ENCODE measurements at places on chromosomes 7 and 10. TPM values are rescaled to one million over a fixed set of nuclear protein-coding genes. Genes with fewer than 3 reads are reported as not detected.
A peak's percentile ranks its signal among the peaks of the same experiment; 100 is the strongest.

- no peaks in the 10 kb centered on the region for H3K27me3 ChIP-seq
- H3K27ac ChIP-seq = no peak overlapping the region
- no peaks in the 10 kb centered on the region for H3K4me1 ChIP-seq
- no peaks in the 10 kb centered on the region for H3K36me3 ChIP-seq
These were observed 142.9 kb downstream of the NOC3L start for GRCh38 chr10:94219829-94220228.

- peaks cover 60% of the 10 kb centered on the region for H3K36me3 ChIP-seq
- no peak overlapping the region for H3K4me3 ChIP-seq
- no peak for DNase-seq
- peak overlapping the region; percentile 5 for H3K27ac ChIP-seq
- peaks cover 7% of the 10 kb centered on the region for H3K4me1 ChIP-seq
- H3K27me3 ChIP-seq = no peaks in the 10 kb centered on the region
These were observed 18.0 kb downstream of the WDR37 start for GRCh38 chr10:1074052-1074747.

DNA sequence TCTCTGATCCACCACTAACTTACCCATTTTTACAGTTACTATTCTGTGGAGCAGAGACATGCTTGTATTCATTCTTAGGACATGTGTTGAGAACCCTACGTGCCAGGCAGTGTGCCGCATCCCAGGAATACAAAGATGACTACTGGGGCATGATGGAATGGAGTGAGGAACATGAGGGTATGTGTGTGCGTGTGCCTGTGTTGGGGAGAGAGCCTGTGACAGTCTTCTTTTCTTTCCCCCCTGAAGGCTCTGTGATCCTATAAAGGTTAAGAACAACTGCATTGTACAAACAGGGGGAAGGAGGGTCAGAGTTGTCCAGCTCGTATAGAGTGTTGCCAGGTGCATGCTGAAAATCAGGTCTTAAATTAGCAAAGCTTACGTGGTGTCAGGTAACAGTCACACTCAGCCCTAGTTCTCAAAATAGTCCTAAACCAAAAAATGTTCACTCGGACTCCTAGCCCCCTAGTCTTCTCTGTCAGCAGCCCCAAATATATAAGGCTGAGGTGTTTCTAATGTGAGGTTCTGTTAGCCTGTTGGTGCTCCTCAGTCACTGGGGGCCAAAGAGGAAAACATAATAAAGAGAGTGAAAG, 161.9 kb downstream of the CELF2 start:
- peaks cover 21% of the 10 kb centered on the region for H3K36me3 ChIP-seq
- DNase-seq = no peak
- no peaks in the 10 kb centered on the region for H3K27me3 ChIP-seq
- peak overlapping the region; percentile 46 for H3K27ac ChIP-seq
- H3K4me3 ChIP-seq = peak overlapping the region; percentile 15

DNA sequence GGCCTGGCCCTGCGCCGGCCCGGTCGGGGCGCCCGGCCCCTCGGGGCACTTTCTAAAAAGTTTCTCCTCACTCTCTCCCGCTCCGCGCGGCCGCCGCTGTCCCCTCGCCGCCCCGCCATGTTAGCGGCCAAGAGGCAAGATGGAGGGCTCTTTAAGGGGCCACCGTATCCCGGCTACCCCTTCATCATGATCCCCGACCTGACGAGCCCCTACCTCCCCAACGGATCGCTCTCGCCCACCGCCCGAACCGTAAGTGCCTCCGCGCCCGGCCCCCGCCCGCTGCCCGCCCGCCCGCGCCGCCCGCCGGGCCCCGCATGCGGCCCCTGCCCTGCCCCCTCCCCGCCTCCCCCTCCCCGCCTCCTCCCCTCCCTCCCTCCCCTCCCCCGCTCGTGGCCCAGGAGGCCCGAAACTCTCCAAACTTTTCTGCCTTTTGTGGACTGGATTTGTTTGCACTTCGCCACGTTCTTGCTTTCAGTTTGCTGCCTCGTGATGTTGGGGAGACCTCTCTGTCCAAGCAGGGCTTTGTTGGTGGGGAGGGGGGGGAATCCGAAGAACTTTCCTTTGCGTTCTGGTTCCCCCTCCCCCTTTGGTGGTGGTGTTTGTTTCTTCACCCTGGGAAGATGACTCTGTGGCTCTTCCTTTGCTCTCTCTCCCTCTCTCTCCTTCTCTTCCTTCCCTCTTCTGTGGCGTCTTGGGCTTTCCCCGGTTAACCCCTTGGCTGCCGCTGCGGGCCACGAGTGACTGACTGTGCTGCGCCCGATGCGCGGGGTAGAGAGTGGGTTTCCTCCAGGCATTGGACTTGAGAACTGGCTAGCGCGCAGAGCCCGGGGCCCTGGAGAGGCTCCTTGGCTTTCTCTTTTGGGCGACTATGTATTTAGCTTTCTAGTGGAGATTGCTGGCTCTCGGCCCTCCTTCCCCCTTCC, 1.6 kb downstream of the TCF7L2 start:
- H3K4me3 ChIP-seq = peak overlapping the region; percentile 78
- H3K36me3 ChIP-seq = no peaks in the 10 kb centered on the region
- peak; percentile 78 for DNase-seq

- no peaks in the 10 kb centered on the region for H3K36me3 ChIP-seq
- no peak overlapping the region for H3K27ac ChIP-seq
- H3K4me3 ChIP-seq = no peak overlapping the region
- no peaks in the 10 kb centered on the region for H3K27me3 ChIP-seq
- no peaks in the 10 kb centered on the region for H3K4me1 ChIP-seq
- no peak for DNase-seq
These were observed 132.3 kb upstream of the POT1 start for GRCh38 chr7:125061776-125062397.

The PRPS1L1 gene
- total RNA-seq = not detected

The P4HA1 gene
- 59.9 TPM for total RNA-seq

The PRF1 gene
- total RNA-seq = 29.5 TPM
